ENCODE measurements at places on chromosomes 3 and 15.

DNA sequence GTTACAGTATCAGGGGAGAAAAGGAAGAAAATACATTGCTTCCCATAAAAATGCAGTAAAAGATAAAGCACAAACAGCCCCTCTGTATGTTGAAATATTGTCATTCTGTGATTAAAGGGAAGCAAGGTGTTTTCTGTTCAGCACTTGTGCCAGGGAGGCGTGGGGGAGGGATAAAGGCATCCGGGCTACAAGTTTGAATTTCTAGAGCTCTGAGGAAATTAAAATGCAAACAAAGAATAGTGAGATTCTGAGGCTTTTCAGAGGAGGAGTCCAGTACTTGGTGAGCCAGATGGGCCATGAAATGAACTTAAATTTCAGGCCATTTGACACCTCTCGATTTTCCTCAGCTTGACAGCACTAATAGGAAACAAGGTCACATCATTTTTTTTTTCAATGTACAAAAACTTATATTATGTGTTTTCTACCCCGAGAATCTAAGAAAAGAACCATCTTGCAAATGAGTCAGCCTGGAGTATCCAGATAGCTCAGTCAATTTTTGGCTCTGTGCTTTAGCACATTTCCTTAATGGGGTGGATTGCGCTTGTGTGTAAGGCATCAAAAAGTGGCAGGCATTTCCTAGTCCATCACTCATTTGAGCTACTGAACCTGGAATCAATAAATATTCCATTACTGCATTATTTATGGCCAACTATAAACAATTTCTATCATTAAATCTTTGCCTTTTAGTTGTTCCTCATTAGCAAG, 640.8 kb upstream of the TBL1XR1 start:
- DNase-seq: no peak

DNA sequence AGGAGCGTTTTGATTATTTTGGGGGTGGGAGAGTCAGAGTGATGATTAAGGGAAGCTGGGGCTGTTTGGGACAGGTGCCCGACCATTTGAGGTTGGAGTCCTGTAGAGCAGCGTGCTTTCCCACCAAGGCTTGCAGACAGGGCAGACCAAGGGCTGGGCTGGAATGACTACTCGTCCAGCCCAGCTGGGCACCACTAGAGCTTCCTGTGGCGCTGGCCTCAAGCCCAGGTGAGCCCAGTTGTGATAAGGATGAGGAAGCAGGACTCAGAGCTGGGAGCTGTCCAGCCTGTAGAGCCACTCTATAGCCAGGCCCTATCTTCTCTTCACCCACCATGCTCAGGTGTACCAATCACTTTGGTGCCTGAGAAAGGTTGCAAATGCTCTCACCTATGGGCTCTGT, 75.8 kb upstream of the ACAN start:
- DNase-seq: no peak

DNA sequence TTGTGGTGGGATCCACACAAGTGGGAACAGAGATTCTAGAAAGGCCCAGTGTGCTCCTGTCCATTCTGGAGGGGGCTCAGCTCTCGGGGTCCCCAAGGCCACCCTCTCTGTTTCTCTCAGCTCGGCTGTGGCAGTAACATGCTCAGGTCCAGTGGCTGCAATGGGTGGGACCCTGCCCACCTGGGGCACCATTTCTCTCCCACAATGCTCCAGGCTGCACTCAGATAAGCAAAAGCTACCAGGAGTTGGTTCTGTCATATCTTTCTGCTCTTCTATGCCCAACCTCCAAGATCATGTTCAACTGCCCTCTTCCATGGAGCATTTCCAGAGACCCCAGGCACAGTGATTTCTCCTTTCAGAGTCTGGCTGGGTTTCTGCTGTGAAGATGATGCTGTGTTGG, 40.8 kb downstream of the ITGA11 start:
- no peak for DNase-seq

GRCh38 chr3:111338059-111338698, 203.8 kb upstream of the CD96 start:
- DNase-seq: peak; percentile 48

DNA sequence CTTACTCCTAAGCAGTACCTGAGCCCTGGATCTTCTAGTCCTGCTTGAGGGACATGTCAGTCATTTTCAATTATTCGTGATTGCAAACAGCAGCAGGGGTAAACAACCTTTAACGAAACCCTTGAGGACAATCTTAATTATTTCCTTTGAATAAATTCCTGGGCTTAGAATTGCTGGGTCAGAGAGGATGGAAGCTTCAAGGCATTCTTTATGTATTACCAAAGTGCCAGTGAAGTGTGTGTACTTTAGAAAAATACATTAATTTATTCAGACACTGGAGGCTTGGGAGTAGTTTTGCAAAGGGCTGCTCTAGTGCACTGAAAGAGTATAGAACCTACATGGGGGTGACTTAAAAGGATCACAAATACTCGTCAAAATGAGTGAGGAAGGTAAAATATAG, 280.8 kb upstream of the LRRFIP2 start:
- no peak for DNase-seq

DNA sequence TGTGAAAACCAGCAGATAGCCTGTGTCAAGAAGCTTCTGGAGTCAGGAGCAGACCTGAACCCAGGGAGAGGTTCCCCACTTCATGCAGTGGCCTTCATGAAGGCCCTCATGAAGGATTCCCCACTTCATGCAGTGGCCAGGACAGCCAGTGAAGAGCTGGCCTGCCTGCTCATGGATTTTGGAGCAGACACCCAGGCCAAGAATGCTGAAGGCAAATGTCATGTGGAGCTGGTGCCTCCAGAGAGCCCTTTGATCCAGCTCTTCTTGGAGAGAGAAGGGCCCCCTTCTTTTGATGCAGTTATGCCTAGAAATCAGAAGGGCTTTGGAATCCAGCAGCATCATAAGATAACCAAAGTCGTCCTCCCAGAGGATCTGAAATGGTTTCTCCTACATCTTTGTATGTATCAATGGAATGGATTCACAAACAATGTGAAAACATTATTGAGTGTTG, 103.9 kb upstream of the CHD2 start:
- DNase-seq: no peak

GRCh38 chr3:189613122-189613521, 18.1 kb upstream of the TP63 start:
- no peak for DNase-seq

- no peak for DNase-seq
Observed at GRCh38 chr3:32249184-32249782, 10.8 kb downstream of the CMTM8 start.
